ENCODE measurements at places on chromosomes 5 and 9. TPM values are rescaled to one million over a fixed set of nuclear protein-coding genes. Genes with fewer than 3 reads are reported as not detected.

DNA sequence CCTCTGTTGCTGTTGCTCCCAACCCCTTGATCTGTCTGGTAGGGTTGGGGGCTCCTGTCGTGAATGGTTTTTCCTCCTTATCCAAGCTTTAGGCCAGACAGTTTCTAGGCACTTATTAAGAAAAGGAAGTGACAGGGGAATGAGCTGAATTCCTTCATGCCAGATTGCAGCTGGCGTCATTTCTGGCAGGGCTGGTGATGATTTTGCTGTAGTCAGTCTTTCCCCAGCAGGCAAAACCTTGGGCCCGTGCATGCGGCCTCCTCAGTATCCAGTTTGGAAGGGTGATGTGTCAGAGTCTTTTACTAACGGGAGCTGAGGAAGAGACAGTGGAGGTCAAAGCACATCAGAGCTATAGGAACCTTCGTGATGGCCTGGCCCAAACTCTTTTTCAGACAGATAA, 58.8 kb downstream of the COL27A1 start:
- no peak for DNase-seq

- DNase-seq = no peak
Measured at GRCh38 chr5:62603934-62604333, 25.3 kb downstream of the LRRC70 start.

DNA sequence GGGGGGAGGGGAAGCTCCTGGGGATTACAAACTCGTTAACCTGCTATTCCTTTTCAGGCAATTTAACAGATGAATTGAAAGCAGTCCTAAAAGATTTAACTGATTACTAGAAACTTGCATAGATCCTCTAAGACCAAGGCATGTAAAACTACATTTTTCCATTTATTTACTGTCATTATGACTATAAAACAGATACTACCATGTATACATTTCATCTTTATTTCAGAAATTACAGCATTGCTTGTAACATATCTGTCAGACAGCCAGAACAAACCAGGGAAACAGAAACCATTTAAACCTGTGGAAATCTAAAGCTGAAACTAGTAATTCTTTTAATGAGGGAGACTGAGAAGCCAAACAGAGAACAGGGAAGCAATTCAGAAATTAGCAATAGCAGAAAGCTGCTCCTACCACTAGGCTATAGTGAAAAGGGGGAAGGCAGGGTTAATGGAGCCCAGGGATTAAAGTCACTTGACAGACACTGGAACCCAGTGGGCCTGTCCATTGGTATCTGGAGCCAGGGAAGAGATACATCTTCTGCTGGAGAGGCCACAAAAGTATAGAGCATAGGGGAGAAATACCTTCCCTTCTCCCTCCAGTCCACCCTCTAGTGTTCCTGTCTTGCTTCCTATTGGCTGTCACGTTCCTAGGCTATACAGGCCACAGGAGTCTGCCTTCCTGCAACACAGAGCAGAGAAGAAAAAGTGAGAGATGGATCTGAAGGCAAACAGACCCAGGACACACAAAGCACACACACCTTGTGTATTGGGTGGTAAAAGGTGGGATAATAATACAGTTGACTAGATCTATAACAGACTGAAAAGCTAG, 33.8 kb downstream of the PDCD1LG2 start:
- DNase-seq = no peak

USP20 gene
- total RNA-seq = 17.5 TPM

DNA sequence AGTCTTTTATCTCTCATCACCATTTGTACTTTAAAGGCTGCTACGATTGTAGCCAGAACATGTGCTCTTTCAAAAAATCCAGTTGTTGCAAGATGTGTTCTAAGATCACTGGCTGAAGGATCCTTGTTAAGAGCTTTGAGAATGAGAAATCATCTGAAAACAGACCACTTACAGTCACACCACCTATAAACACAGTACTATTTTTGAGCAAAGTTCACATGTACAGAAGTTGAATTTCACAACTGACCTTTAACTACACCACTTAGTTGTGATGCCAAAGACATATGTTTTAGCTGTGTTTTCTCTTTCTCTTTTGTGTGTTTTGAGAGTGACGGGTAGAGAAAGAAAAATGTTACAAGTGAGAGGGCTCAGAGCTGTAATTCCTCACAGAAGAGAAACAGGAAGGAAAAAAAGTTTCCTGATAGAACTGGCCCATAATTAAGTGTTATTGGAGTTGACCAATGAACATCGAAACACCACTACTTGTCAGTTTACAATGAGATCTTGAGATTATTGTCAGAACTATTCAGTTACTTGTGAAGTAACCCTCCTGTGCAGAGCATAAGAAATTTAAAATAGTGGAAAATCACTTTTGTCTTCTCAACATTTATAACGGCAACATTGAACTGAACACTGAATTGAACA, 245.4 kb downstream of the MLLT3 start:
- DNase-seq = no peak

OTULINL gene
- total RNA-seq = 1.9 TPM

CMBL gene
- 8.1 TPM for total RNA-seq

GRCh38 chr9:107593224-107593870, 103.8 kb upstream of the KLF4 start:
- no peak for DNase-seq

FBN2 gene
- 0.49 TPM for total RNA-seq

- DNase-seq = no peak
Measured at GRCh38 chr9:87375397-87376073, 122.1 kb upstream of the DAPK1 start.

NTNG2 gene
- total RNA-seq = 6.0 TPM

ALDOB gene
- total RNA-seq = 0.82 TPM

DNA sequence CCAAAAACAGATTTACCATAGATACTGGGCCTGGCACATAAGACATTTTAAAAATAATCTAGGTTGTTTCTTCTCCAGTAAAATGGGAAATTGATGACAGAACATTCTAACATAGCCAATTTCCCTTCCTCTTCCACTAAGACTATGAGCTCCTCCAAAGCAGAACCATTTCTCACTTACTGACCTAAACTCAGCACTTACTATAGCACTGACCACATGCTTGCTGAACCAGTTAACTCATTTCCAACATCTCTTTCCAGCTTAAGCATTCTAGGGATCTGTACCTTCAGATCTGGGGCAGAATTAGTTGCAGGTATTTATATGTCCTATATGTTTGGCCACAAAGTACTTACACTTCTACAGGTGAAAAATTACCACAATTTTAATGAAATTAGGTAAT, 58.9 kb downstream of the TTC39B start:
- no peak for DNase-seq

- DNase-seq = peak; percentile 40
Measured at GRCh38 chr9:131433302-131433854, 39.5 kb downstream of the PRRC2B start.

DNA sequence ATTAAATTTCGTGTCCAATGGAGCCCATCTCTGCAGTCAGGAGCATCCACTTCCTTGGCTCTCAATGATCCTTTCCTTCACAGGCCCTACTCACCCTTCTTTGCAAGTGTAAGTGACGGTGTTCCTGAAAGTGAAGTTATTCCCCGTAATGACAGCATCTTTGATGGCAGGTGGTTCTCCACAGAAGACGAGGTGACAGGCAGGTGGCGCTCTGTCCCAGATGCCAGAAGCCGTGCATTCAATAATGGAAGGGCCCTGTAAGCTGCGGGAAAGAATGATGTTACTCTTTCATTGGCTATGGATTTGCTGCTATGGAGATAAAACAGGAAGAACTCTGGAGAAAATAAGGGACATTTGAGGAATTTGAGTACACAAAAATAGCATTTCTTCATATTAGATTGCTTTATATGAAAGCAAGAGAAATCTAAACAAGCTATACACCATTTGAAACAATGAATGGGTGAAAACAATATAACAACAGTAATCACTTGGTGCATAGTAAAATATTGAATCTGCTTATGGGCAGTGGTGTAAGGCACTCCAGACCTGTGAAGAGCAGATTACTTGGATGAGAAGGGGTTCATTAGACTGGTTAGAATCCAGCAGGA, 89.9 kb upstream of the TXNDC8 start:
- DNase-seq = no peak

C5orf24 gene
- total RNA-seq = 73.4 TPM

ADAMTS6 gene
- total RNA-seq = 3.7 TPM

DNA sequence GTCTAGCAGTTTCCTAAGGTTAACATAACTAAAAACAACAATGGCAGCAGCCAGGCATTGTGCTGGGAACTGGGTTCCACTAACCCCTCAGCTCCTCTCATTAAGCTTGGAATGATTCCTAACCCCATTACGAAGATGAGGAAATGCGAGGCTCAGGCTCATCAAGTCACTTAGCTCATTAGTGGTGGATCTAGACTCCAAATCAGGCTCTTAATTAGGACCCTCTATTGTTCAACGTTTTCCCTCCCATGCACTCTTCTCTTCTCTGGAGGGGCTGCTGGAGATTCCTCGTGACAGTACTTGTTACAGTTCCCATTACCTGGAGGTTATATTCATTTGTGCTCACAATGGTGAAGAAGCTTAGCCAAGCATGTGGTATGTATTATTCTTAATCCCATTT, 6.5 kb downstream of the TAS2R1 start:
- no peak for DNase-seq

PHAX gene
- 58.5 TPM for total RNA-seq

GRCh38 chr9:124352616-124353015, 62.6 kb downstream of the PSMB7 start:
- DNase-seq = peak; percentile 51

CCDC112 gene
- 19.4 TPM for total RNA-seq

SLCO4C1 gene
- under 0.01 TPM for total RNA-seq

GRCh38 chr5:124397317-124397716, 349.1 kb downstream of the ZNF608 start:
- no peak for DNase-seq

DNA sequence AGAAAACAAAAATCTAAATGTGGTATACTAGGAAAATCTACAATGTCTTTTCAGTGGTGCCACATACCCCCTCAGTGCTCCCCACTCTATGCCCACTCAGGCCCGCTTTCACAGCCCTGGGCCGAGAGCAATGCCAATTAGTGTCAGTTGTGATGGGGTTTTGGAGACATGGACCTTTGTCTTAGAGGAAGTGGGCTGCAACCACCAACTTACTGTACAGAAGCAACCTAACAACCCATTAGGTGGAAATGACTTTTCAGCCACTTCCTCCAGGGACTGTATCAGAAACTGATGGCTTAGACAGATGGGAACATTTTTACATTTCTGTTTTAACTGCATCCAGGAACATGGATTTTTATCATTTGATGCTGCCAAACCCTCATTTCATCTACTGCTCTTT, 268.0 kb downstream of the BNC2 start:
- no peak for DNase-seq

REXO4 gene
- 22.2 TPM for total RNA-seq

DNA sequence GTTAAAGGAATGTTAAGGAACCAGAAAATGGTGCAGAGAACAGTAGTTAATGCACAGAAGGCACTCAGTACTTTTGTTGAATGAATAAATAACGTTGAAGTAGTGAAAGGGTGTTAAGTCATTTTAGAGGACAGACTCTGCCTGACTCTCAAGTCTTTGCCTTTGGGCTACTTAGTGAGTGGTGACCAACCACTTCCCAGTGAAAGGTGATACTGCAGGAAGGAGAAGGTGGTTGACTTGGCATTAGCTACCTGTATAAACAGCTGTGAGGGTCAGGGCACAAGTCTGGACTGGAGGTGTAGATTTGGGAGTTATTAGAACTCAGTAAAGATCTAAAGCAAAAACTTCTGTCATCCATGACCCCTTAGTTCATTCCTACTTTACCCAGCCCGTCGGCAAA, 4.9 kb upstream of the SHB start:
- no peak for DNase-seq

- DNase-seq = no peak
Measured at GRCh38 chr5:142263346-142263745, 61.5 kb downstream of the SPRY4 start.

DNA sequence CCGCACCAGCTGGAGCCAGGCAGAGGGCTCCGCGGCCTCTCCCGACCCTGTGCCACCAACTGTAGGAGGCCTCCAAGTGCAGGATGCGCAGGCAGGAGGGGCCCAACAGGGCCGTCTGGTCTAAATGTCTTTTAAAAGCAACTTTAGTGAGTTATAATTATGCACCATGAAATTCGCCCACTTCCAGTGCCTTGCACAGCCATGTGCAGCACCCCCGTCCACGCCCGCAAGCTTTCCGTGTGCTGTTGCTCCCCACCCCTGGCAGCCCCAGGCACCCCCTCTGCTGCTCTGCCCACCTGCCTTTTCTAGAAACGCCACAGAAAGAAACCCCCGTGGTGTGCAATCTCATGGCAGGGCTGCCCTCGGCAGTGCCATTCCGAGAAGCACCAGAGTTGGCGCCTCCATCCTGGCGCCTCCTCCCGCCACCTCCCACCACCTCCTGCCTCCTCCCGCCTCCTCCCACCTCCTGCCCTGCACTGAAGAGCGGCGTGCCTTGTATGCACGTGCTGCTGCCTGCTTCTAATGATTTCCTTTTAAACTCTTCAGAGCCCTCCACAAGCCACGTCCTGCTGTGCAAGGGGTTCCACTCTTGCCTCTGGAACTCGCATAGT, 7.5 kb upstream of the SLC6A18 start:
- no peak for DNase-seq

GRCh38 chr9:16753256-16753655, 117.2 kb downstream of the BNC2 start:
- no peak for DNase-seq

- no peak for DNase-seq
Measured at GRCh38 chr5:7412409-7412808, 16.5 kb downstream of the ADCY2 start.

WNT8A gene
- not detected for total RNA-seq

GRCh38 chr5:149831492-149831891, 101.4 kb downstream of the PPARGC1B start:
- no peak for DNase-seq

STKLD1 gene
- total RNA-seq = 2.1 TPM

DNA sequence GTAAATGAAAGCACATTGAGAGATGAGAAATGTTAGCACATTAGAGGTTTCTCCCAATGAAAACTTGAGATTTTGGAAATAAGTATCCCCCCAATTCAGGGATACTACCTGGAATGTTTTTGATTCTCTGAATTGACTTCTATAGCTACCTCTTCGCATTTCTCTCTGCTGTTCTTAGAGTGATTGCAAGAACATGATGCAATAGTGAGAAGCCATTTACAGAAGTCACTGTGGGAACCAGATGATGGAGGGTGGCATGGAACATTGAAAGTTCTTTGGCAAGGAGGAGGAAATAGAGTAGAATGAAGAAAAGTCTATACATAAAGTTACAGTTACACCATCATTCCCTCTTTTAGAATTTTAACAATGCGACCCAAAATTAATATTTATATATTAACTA, 9.2 kb downstream of the NPR3 start:
- DNase-seq = no peak

DNA sequence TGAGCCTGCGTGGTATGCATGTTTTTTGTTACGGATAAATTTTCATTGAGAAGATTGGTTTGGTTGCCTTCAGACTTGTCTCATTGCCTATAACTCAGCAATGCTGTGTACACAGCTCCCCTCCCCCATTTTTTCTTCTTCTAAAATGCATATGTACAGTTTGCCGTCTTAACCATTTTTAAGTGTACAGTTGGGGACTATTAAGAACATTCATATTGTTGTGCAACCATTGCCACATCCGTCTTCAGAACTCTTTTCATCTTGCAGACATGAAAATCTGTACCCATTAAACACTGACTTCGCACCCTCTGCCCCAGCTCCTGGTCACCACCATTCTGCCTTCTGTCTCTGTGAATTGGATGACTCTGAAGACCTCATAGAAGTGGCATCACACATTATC, 6.2 kb downstream of the EXOC3 start:
- DNase-seq = no peak

DOCK2 gene
- 14.7 TPM for total RNA-seq

- no peak for DNase-seq
Measured at GRCh38 chr5:135488727-135489465, 36.7 kb upstream of the TIFAB start.
